ENCODE measurements at places on chromosomes 6 and 20.
A peak's percentile ranks its signal among the peaks of the same experiment; 100 is the strongest.

DNA sequence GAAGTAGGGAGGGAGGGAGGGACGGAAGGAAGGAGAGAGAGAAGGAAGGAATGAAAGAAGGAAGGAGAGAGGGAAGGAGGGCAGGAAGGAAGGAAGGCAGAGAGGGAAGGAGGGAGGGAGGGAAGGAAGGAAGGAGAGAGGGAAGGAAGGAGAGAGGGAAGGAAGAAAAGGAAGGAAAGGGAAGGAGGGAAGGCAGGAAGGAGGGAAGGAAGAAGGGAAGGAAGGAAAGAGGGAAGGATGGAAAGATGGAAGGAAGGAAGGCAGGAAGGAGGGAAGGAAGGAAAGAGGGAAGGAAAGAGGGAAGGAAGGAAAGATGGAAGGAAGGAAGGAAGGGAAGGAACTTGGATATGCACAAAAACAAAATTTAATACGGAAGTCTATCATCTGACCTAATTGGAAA, 844.5 kb upstream of the DEFB115 start:
- DNase-seq = no peak

GRCh38 chr6:142297996-142298753, 3.6 kb upstream of the ADGRG6 start:
- DNase-seq = no peak

- no peak for DNase-seq
Measured at GRCh38 chr20:58967652-58968429, 13.2 kb upstream of the NELFCD start.

GRCh38 chr6:54284161-54284860, 23.9 kb upstream of the TINAG start:
- no peak for DNase-seq

GRCh38 chr20:52209154-52209571, 17.6 kb upstream of the ZFP64 start:
- no peak for DNase-seq

- DNase-seq = peak; percentile 12
Measured at GRCh38 chr6:8182902-8183665, 80.7 kb upstream of the EEF1E1 start.

DNA sequence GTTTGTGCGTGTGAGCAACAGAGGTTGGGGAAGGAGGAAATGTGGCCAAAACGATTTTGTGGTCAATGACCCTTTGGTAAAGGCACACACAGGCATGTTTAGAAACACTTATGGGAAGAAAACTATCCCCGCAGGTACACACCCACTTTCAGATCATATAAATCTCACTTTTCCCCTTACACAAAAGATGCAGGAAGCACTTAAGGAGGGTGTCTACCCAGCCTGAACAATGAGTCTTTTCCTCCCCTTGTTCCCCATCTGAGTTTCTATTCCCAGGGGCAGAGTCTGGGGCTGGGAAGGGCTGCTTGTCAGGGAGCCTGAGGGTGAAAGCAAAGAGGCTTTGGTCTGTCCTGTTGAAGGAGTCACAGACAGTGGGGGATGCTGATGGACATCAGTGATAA, 193.2 kb upstream of the SALL4 start:
- DNase-seq = no peak

GRCh38 chr20:25308083-25308491, 60.2 kb downstream of the PYGB start:
- no peak for DNase-seq

GRCh38 chr6:14270925-14271788, 153.6 kb downstream of the CD83 start:
- DNase-seq = no peak

DNA sequence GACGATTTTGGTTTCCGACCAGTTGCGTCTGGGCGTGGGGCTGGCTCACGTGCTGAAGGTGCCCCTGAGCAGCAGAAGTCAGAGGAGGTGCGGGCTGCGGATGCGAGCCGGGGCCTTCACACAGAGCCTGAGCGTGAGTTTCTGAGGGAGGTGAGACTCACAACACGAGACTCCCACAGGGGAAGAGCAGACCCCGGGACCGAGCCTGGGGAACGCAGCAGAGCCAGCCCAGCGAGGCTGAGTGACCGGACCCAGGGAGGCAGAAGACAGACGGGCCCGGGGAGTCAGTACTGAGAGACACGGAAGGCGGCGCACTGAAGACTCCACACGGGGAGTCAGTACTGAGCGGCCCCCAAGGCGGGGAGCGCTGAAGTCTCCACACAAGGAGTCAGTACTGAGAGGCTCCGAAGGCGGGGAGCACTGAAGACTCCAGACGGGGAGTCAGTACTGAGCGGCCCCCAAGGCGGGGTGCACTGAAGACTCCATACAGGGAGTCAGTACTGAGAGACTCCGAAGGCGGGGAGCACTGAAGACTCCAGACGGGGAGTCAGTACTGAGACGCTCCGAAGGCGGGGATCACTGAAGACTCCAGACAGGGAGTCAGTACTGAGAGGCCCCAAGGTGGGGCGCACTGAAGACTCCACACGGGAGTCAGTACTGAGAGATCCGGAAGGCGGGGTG, 77.8 kb downstream of the DLL1 start:
- no peak for DNase-seq

- no peak for DNase-seq
Measured at GRCh38 chr6:118933855-118934460, 1.0 kb downstream of the MCM9 start.

DNA sequence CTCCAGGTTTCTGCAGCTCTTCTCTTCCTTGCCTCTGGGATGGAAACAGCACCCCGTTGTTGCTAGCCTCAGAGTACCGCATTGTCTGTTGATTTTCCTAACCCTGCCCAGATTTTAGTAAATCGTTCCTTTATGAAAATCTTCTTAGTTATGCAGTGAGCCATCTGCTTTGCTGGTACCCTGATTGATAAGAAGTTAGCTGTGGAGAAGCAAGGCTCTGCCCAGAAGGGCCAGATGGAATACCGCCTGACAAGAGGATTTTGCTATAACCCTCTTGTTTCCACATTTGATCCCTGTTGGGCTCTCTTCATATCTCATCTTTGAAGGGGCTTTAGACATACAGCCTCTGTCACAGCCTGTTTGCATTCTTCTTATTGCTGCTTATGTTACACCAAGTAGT, 229.0 kb downstream of the CDKAL1 start:
- no peak for DNase-seq

DNA sequence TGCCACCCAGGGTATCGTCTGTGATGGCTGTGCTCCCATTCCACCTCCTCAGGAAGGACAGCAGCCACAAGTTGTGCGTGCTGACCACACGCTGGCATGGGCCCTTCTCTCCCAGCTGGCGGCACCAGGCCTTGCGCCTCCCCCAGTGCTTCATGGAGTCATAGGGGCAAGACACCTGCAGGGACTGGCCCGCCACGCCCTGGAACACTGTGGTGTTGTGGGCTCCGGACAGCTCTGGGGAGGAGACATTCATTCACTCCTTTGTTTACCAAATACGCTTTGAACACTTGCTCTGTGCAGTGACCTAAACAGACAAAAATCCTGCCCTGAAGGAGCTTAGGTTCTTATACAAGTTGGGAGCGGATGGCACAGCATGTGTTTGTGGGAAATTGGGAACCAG, 1.5 kb downstream of the TREM2 start:
- no peak for DNase-seq

Measured in tongue (tissue), 3 donors.